ENCODE measurements at places on chromosomes 5 and 9.

DNA sequence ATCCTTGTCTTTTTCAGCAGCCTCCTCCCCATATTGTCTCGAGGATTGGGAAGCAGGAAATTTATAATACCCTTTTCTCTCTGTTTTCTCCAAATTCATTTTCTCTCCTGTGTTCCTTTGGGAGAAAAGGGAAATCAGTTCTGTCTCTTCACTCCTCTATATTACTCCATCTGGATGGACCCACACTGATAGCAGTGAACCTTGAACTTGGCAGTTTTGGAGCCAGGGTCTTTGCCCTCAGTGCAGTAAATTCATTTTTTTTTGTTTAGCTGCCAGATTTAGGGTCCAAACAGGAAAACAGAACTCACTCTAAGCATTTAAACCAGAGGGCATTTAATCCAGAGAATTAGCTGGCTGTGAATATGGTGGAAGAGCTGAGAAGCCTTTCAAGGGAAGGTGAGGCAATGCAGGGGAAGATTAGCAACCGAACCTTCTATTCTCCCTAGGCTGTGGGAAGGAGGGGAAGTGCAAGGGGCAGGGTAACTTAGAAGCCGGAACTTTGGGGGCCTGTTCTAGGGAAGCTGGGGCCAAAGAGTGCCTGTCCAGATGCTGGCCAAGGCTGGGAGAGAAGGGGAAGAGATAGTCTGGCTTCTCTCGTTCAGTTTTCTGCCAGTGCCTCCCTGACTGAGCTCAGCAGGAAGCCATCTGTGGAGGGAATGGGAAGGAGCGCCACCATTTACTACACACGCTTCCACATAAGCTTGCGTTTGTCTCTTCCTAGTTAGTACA is 16.3 kb upstream of the NPR2 start:
- DNase-seq = no peak

GRCh38 chr9:109115931-109116526 is 3.7 kb downstream of the TMEM245 start:
- DNase-seq = no peak

DNA sequence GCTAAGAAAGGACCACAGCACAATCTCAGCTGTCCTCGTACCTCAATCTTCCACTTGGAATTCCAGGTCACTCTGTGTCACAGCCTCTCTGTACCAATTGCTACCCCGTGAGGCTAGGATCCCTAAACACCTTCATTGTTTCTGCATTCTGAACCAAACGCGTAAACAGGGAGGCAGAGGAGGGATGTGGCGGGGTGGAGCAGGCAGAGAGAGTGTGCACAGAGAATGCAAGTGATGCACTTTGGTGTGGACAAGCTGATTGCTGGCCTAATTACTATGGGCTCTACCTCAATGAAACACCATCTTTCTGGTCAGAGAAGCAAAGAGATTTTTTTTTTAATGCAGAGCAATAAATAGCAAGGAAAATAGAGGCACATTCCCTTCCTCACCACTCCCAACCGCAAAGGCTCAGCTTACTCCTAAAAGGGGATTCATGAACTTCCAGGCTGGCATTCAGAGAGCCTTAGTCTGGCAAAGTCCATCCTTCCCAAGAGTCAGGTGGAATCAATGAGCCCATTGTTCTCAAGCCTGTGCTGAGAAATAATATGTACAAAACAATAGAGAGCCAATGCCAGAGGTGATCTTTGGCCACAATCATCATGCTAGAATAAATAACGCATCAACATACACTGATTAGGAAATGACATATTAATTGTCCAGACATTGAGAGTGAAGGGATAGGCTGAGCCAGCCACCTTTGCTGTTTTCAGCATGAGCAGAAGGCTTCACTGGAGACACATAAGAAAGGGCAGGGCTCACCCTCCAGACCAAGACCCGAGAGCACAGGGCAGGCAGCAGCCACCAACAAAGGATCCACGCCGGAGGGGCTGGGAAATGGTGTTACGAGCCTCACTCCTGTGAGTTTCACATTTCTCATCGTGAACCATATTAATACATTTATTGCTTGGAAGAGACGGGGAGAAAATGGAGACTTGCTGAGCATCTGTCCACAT is 278.8 kb downstream of the ENC1 start:
- DNase-seq = no peak

DNA sequence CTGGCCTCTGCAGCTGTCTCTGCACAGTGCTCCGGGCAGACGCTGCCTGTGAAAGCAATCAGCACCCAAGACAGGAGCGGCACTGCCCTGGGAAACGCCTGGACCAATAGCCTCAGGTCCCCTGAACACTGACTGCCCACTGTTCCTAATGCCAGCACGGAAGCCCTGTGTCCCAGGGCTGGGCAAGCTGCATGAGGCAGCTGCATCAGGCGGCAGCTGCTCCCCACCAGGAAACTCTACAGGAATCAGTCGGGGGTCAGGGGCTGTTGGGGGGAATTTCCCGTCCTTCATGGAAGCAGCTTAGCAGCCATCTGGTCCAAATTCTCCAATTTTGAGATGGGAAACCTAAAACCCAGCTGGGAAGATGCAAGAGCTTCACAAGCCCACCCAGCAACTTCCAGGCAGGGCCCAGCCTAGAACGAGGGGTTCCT is 118.6 kb downstream of the VAV2 start:
- DNase-seq = no peak

DNA sequence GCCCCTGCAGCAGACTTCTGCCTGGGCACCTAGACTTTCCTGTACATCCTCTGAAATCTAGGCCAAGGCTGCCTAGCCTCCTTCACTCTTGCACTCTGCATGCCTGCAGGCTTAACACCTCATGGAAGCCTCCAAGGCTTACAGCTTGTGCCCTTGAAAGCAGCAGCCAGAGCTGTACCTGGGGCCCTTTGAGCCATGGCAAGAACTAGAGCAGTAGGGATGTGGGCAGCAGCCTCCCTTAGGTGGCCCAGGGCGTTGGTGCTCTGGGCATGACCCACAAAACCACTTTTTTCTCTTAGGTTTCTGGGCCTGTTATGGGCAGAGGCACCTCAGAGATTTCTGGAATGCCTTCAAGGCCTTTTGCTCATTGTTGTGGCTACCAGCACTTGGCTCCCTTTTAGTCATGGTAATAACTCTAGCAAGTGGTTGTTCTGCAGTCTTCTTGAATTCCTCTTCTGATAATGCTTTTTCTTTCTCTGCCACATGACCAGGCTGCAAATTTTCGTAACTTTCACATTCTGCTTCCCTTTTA is 606.2 kb downstream of the TLE4 start:
- no peak for DNase-seq

DNA sequence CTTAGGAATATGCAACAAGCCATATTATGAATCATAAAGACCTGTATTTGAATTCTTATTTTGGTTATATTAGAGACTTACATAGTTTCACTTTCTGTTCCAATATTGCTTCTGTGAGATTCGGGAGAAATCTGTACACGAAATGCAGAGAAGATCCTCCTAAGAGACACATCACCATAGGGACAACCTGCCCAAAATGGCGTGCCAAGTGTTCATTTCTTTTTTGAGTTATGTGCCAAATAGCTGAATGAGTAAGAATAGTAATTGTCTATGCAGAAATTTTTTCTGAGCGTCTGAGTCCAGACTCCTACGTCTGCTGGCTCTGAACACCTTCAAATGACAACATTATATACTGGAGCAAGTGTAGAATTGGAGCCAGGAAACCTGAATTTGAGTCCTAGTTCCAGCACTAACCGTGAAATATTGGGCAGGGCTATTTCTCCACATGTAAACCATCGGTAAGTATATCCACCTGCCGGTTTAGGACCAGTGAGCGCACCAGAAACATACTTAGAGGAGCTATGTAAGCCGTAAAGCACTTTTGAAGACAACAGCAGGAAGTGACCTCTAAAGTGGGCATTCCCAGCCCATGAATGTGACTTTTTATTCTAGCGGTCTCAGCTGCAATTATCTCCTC is 163.9 kb upstream of the DMRT1 start:
- DNase-seq = no peak

DNA sequence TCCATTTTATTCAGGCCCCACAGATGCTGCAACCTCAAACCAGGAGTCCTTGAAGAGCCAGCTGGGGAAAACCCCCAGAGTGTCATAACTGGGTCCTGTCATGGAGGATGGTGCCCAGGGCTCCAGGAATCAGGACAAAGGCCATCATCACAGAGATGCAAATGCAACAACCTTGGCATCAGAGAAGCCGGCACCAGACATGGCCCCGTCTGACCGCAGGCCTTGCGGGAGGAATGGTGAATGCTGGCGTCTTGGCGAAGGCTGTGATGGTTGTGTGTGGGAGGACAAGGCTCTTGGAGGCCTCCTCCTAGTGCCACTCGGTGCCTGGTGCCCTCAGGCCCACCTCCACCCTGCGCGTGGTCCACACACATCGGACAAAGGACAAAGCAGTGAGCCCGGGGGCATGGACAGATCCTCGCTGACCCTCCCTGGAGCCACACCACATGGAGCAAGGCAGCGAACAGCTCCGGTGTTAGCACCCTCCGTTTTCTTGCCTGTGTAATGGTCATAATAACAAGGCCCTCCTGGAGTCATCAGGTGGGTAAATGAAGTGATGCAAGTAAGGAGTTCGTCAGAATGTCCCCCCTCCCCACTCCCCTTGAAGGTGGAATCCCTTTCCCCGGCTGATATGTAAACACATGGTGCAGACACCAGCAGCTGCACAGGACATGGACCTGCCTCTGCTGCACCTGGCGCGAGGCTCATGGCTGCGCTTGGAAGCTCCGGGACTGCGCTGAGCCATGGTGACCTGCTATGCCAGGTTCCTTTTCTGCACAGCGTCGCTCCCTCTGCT is 380.7 kb downstream of the IRX2 start:
- DNase-seq = no peak

DNA sequence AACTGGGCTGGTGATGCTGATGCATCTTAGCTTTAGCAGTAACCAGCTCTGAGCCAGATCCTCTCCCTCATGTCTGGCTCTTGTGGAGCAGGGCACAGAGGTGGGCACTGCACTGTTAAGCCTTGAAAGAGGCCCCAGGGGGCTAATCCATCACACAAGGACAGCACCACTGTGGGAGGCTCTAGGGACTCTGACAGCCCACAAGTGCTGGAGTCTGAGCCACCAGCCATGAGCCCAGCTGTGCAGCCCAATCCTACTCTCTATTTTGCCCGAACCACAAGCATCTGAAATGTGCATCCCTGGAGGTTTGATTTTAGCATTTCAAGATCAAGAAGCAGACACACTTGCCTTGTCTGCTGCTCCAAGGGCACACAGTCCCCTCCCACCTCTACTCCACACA is 407.1 kb upstream of the TRPC7 start:
- no peak for DNase-seq

DNA sequence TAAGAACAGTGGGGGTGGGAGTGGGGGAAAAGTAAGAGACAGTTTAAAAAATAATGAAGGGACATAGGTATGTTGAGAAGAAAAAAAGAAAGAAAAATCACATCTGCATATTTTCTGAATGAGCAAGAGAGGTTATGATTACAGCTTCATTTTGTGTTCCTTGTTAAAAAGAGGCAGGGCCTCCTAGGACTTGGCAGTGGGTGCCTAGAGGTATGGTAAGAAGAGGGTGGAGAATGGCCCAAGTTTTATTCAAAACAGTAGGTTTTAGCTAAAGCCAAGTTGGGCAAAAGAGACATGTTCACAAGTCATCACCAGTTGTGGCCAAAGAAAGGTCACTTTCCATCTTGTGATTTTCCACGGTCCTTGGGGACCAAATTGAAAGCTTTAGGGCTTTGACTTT is 643.4 kb downstream of the CCDC171 start:
- DNase-seq = no peak

DNA sequence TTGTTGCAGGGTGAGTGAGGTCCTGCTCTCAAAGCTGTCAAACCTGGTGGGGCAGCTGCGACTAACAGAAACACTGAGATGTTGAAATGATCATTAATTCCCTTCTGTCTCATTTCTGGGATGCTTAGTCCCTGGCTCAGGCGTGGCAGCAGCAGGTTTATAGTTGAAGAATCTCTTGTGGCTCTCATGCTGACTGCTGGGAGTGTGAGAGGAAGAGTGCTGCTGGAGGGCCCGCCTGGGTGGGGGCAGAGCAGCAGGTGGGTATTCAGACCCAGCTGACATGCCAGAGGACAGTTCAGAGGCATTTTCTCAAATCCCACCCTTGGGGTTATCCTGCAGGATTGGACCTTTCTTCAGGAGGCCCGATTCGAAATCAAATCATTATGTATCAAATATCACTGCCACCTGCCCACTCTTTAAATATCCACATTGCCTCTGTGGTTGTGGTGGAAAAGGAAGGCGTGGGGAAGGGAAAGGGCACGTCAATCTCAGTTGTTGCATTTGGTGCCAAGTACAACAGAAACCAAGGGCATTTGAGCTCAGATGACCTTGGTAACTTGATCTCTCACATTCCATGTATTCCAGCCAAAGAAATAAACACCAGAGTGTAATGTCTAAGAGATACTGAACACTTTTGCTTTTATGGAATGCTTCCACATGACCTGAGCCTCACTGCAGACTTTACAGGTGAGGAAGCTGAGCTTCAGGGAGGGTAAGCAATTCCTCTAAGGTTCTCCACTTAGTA is 224.3 kb downstream of the AOPEP start:
- DNase-seq = no peak

DNA sequence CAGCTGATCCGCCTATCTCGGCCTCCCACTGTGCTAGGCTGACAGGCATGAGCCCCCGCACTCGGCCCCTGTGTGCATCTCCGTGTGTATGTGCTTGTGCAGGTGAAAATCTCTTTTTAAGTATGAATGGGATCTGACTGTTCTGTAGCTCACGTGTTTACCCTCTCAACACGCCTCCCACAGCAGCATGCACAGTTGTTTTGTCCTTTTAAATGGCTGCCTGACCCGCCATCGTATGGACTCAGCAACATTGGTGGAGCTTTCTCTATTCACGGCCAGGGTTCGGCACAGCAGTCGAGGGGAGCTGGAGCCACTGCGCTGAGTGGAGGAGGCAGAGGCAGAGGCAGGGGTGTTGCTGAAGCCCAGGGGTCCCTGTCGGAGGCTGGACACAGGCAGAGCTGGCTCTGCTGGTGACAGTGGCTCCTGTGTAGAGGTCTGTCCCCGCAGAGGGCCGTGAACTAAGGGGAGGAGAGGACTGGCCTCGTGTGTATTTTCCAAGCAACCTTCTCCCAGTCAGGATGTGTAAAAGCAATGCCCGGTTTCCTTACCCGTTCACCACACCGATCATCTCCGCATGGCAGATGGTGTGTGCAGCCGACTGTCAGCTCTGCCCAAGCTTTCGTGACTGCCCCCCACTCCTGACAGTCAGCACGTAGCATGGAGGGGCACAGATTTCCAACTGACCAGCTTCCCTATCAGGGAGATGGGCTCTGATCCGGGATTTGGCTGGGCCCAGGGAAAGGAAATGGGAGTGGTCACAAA is 37.3 kb downstream of the MRPL36 start:
- DNase-seq = peak; percentile 56

GRCh38 chr5:107474716-107475489 is 195.8 kb downstream of the EFNA5 start:
- DNase-seq = no peak

DNA sequence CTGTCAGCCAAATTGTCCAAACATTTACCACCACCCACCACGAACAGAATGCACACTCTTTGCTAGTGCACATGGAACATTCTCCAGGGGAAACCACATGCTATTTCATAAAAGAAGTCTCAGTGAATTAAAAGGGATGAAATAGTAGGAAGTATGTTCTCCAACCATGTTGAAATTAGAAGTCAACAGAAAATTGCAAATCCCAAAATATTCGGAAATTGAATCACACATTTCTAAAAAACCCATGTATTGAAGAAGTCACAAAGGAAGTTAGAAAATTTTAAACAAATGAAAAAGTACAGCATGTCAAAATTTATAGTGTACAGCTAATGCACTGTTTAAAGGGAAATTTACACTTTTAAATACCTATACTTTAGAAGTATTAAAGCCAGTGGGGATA is 50.8 kb downstream of the TGFBR1 start:
- no peak for DNase-seq

GRCh38 chr5:124963236-124963919 is 216.9 kb upstream of the ZNF608 start:
- DNase-seq = no peak

All from coronary artery (tissue), 2 donors.